Stimulated activated CD4-positive, alpha-beta T cell treated with anti-CD3 and anti-CD28 coated beads, Interleukin-15, amount 100 ng/mL, for 1 hour (primary cell): ENCODE measurements at places on chromosomes 12 and 14.

DNA sequence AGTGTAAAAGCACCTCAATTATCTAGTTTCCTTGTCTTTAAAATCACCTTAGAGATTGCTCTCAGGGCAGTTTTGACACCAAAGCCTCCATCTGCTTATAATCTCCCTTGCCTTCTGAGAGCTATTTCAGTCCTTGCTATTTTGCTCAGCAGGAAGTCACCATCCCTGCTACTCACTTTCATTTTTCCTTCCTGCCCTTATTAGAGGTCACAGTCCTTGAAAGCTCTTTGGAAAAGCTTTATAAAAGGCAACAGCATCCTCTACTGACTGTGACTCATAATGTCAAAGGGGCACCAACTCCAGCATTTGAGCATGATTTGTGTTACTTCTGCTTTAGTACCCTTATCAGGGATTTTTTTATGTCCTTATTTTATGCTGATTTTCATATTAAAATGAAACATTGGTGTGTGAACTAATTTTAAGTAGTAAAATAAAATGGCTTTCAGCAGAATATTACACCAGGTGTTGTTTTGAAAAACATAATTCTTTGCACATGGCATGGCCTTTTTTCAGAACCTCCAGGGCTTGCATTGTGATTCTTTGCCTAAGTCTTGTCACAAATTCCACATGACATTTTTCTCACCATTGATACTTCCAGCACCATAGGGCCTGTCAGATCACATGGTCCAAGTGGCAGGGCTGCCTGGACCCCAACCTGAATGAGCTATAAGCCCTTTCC is 213.0 kb downstream of the ADAMTS20 start:
- DNase-seq = no peak

DNA sequence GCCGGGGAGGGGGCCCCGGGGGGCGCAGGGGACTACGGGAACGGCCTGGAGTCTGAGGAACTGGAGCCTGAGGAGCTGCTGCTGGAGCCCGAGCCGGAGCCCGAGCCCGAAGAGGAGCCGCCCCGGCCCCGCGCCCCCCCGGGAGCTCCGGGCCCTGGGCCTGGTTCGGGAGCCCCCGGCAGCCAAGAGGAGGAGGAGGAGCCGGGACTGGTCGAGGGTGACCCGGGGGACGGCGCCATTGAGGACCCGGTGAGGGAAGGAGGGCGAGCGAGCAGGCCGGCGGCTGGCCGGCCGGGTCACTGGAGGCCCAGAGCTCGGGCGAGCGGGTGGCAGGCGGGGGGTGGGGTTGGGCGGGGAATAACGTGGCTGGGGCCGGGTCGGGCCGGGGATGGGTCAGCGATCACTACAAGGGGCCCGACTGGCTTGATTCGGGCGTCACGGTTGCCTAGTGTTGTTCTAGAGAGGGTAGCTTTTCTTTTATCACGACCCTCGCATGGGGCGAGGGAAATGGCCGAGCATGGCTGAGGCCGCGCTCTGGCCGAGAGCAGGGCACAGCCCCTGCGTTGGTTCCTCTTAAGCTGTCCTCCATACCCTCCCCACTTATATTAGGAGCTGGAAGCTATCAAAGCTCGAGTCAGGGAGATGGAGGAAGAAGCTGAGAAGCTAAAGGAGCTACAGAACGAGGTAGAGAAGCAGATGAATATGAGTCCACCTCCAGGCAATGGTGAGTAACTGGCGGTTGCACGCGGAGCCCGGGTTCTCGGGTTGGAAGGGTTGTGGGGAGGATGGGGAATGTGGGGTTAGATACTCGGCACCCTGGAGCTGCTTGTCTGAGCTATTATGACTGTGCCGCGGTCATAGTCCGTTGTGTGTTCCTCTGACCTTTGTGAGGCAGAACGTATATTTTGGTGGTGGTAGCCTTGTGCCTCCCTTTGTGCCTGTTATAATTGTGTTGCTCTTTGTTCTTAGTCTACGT is 603 bp downstream of the PABPN1 start:
- DNase-seq = no peak

DNA sequence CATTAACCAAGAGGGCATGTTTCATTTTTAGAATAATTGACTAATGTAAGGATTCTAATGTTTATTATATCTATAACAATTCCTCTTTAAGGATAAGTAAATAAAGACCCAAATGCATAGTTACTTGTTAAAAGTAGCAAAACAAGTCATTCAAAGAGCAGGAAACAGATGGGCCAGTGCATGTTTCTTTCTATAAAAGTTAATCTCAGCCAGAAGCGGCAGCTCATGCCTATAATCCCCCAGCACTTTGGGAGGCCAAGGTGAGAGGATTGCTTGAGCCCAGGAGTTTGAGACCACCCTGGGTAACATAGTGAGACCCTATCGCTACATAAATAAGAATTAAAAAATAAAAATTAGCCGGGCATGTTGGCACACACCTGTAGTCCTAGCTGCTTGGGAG is 391.0 kb upstream of the RGS6 start:
- no peak for DNase-seq

DNA sequence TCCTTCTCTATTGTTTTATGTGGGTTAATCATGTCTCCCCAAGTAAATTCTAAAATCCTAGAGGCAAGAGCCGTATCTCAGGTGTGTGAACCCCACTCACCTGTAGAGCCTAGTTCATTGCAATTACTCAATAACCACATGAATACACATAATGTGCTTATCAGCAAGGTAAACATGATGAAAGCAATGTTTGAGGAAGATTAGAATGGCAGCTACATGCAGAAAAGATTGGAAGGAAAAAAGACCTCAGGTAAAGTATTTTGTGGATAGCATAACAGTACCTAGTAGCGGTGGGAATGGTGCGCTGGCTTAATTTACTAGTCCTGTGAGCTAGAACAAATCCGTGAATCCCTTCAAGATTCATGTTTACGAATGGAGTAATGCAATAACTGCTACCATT is 5.3 kb upstream of the KRAS start:
- DNase-seq = no peak

- DNase-seq = no peak
Observed at GRCh38 chr12:69231479-69231878, 7.9 kb upstream of the CPSF6 start.

DNA sequence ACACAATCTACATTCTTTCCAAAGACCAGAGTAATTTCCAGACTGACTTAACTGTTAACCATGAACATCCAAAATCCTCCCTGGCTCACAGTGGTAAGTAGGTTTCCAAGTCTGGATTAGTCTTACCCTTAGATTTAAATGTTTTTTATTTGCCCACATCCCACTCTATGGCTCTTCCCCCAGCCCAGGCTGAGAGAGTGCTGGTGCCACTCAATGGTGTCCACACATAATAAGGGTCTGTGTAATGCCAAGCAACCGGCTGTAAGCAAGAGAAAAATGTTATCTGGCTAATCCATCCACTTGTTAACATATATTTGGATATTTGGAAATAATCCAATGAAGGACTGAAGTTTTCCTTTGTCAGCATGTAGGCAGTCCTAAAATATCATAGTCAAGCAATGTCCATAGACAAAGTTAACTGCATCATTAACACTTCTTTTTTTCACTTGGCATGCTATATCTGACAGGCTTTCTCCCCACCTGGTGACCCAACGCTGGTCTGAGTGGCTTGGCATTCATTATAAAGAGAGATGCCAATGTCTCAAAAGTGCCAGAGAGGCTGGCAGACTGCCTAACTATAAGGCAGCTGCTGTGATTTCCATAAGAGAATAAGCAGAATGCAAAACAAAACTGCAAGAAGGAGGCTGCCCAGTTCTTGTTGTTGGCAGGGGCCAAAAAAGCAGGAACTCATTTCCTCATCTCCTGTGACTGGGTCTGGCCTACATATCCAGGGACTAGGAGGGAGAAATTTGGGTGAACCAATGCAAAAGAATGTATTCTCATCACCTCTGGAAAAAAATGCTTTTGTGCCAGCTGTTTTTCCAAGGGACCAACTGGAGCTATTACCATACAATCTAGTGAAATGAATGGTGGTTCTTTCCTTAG is 13.9 kb upstream of the HOXC13 start:
- no peak for DNase-seq

DNA sequence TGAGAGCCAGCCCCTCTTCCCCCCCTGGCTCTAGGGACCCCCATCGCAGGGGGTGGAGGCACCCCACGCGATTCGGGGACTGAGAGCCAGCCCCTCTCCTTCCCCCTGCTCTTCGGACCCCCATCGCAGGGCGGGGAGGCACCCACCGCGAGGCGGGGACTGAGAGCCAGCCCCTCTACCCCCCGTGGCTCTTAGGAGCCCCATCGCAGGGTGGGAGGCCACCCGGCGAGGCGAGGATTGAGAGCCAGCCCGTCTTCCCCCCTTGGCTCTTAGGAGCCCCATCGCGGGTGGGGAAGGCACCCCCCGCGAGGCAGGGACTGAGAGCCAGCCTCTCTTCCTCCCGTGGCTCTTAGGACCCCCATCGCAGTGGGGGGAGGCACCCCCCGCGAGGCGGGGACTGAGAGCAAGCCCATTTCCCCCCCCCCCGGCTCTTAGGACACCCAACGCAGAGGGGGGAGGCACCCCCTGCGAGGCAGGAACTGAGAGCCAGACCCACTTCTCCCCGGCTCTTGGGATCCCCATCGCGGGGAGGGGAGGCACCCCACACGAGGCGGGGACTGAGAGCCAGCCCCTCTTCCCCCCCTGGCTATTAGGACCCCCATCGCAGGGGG is 45.6 kb downstream of the DDX11 start:
- no peak for DNase-seq

GRCh38 chr12:48765753-48766162 is 23.1 kb downstream of the ADCY6 start:
- no peak for DNase-seq

DNA sequence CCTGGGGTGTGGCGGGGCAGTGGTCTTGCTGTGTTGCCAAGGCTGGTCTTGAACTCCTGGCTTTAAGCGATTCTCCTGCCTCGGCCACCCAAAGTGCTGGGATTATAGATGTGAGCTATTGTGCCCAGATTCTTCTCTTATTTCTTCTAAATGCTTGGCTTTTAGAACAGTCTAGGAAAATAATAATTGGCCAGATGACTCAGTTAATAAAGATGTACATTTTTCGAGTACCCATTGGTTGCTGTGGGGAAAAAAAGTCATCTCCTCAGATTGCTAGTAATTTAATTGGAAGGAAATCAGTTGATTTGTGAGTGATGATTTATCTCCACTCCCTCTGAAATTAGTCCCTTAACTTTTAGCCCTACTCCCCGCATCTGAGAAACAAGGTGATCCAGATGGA is 45.5 kb downstream of the CHST11 start:
- no peak for DNase-seq

DNA sequence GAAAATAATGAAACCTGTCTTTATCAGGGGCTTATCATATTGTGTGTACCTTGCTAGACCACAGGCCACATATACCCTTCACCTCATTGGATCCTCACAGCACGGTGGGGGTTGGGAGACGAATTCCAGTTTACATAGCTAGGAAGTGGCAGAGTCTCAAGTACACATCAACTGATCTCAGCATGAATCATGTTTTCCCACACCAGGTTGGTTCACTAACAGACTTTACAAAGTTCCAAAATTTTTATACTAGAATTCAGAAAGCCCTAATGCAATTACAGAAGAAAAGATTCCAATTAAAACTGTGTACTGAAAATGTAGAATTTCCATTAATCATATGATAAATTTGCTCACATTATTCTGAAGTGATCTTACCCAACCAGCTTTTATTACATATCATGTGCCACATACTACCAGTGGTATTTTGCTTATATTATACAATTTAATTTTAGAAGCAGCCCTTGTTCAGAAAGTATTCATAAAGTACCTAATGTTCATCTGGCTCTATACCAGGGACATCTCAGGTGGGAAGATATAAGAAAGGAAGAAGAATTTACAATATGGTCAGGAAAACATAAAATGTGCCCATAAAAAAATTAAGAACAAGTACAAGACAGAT is 196.2 kb downstream of the ITPR2 start:
- DNase-seq = no peak

DNA sequence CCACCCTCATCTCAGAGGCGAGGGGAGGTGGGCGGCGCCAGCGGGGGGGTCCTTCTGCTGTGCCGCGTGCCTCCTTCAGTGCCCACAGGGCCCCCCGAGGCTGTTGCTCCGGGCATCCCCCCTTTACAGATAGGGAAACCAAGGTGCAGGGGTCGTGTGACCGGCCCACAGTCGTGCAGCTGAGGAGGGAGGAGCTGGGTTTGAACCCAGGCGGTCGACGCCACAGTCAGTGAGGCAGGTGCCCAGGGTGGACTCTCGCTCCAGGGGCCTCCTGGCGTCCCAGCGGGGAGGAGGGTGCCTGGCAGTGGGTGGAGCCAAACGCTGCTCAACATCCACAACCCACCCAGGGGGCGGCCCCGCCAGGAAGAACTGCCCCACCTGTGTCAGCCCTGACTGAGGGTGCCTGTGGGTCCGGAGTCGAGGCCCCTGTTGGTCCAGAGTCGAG is 8.6 kb downstream of the GALNT9 start:
- DNase-seq = no peak

GRCh38 chr12:44334347-44334746 is 498.5 kb downstream of the TMEM117 start:
- no peak for DNase-seq

GRCh38 chr12:12086362-12086761 is 15.6 kb downstream of the BCL2L14 start:
- no peak for DNase-seq

DNA sequence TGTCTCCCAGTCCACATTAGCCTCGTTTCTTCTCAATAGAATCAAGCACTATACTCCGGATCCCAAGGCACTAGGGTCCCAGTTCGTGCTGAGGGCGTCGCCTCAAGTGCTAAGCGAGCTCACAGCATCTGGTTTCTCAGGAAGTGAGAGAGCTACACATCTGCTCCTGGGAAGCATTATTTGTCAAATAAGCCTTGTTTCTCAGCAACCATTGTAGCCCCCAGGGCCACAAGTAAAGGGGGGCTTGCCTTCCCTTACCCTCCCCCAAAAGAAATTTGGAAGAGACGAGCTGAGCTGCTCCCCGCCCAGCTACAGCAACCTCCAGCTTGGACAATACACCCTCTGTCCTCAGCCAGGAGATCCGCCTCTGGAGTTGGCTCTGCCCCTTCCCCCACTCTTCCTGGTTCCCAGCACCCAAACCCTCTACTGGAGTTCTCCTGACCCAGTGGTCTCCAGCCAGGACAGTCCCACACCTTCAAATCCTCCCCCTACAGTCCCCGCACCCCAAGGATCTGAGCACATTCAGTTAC is 5.7 kb upstream of the TNS2 start:
- no peak for DNase-seq

GRCh38 chr14:79781882-79782281 is 429.4 kb downstream of the DIO2 start:
- DNase-seq = no peak

DNA sequence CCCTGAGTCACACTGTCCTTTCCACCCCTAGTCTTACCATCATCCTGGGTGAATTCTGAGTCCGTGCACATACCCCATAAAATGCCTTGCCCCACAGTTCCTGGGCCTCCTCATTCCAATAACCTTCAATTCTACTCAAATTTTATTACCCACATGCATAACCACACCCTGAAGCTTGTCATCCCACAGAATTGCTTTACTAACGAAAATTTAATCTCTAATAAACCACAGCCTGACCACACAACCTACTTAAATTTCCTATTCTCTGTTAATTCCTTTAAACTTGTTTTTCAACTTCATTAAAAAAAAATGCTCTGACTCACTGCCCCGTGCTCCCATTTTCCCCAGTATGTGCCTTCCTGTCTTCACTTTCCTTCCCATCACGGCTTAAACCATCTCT is 205.9 kb downstream of the PHLDA1 start:
- DNase-seq = no peak
